ENCODE measurements at places on chromosomes 7 and 10.

- DNase-seq = no peak
Observed at GRCh38 chr10:109205929-109206585, 717.3 kb downstream of the XPNPEP1 start.

GRCh38 chr10:63683223-63683622, 162.0 kb downstream of the REEP3 start:
- DNase-seq = no peak

DNA sequence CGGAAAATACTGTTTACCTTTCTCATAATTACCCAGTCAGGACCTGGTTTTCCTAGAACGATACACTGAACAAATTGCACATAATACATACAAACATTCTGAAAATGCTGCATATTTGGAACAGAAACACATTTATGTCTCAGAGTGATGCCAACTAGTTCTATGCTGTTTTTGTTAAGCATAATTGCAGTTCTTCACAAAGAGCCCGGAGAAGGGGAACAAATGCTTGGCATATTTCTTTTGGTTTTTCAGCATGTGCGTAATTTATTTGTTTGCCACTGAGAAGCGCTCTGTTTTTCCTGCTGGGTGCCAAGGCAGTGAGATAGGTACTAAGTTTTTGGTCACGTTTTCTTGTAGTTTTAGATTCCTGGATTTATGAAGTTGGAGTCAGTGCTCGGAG, 181.0 kb upstream of the MDFIC start:
- DNase-seq = no peak

- peak; percentile 77 for DNase-seq
Observed at GRCh38 chr10:101780818-101781654, 2.2 kb downstream of the NPM3 start.

GRCh38 chr7:123847868-123848267, 2.9 kb downstream of the HYAL4 start:
- no peak for DNase-seq

DNA sequence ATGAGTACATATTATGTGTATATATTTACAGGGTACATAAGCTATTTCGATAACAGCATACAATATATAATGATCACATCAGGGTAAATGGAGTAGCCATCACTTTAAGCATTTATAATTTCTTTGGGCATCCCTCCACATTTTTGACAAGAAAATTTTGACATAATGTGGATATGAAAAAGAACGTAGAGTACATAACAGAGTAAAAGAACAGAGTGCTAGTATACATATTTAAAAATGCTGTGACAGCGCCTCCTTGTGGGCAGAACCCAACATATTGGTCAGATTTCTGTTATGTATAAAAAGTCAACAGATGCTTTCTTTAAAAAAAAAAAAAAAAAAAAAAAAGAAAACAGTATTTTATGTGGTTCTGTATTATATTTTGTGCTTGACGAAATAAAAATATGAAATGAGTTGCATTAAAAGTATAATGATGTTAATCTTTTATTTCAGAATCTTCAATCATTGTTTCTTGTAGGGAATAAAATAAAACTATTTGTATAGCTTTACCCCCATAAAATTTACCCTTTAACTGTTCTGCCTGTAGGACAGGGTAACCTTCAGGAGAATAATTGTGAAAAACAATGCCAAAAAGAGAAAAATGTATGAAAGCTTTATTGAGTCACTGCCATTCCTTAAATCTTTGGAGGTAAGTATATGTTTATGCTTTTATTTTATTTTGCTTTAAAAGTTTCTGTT, 18.3 kb upstream of the HBP1 start:
- peak; percentile 73 for DNase-seq

DNA sequence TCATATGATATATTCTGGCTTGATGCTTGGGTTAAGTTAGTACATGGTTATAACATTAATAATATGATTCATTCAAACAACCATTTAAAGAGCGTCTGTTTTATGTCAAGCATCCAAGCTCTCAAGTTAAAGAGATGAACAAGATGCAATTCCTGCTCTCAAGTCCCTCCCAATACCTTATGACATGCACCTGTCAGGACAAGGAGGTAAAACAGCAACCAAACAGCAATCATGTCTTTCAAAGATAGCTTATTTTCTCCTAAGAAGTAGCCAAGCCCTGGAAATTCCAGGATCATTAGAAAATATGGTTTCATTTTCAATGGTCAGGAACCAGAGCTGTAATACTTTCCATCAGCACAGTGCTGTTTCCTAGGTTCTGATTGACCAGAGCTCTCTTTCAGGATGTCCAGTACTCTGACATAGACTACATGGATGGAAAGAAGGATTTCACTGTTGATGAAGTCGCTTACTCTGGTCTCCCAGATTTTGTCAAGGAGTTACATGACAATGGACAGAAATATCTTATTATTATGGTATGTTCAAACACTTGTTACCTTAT, 29.0 kb downstream of the MGAM2 start:
- no peak for DNase-seq

- DNase-seq = no peak
Observed at GRCh38 chr7:133983685-133984419, 143.3 kb upstream of the LRGUK start.

DNA sequence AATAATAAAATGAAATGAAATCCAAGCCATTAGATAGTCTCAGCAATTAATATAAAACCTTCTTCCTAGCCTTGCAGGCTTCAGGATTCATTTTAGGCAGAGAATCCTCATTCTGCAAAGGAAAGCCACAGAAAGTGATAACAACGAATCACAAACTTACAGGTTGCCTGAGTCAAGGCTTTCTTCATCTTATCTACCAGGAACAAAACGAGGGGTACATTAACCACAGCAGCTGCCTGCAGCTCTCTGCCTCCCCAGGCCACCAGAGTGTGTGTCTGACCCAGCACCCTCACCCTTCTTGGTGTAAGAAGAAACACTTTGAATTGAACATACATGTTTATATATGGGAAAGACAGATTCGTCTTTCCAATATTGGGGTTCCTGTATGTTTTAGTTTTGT, 12.5 kb upstream of the TNS3 start:
- no peak for DNase-seq
